ENCODE measurements at places on chromosomes 11 and 22.
A peak's percentile ranks its signal among the peaks of the same experiment; 100 is the strongest.

GRCh38 chr22:19679522-19680101 lies 34.7 kb upstream of the SEPTIN5 start:
- DNase-seq: peak; percentile 67

GRCh38 chr11:44116234-44116830 lies 20.9 kb downstream of the EXT2 start:
- DNase-seq: no peak

GRCh38 chr11:111542606-111543275 lies 2.2 kb downstream of the LAYN start:
- DNase-seq: no peak

- DNase-seq: no peak
These were observed 70.9 kb upstream of the OR5AK2 start for GRCh38 chr11:56917708-56918400.

DNA sequence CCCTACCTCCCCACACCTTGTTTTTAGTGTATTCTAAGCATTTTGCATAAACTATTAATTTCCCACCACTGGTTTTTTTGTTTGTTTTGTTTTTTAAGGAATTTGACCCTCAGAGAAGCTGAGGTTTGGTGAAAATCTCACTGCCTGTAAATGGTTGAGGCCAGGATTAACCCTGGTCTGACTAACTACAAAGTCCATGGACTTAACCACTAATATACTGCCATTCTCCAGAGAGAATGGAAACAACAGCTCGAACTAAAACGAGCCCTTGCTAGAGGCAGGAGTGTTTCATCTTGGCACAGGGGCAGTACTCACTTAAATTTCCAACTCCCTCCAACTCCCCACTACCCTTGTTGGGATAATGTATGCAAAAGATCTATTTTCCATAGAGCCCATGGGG lies 3.0 kb downstream of the CTNND1 start:
- DNase-seq: no peak

DNA sequence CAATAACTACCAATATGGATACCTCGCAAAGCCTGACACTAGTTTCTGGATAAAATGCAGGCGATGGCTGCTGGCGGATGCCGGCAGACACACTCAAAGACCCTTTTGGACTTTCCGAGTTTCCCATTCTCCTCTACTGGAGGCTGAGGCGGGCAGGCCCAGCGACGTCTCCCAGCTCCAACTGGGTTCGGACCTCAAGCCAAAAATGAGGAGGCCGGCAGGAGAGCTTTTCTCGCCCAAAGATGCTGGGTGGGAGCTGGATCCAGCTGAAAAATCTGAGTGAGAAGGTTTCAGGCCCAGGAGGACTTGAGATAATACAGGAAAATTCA lies 428 bp upstream of the FEZ1 start:
- no peak for DNase-seq

GRCh38 chr11:19419808-19420207 lies 179.1 kb upstream of the E2F8 start:
- DNase-seq: no peak

GRCh38 chr11:4680341-4680740 lies 17.3 kb downstream of the OR51E2 start:
- no peak for DNase-seq

DNA sequence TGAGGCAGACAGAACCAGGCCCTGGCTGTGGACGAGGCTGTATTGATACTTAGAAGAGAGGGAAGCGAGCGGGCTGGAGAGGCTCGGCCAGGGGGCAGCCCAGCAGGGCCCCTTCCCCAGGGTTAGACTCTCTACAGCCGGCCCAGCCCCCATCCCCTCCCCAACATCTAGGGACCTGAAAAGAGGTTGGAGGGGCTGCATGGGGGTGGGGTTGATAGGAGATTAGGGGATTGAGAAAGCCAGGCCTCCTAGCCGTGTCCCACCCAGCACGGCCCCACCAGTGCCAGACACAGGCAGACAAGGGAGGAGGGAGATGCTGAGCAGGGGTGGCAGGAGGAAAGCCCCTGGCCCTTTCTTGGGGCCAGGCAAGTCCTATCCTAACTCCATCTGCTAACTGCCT lies 5.7 kb downstream of the LSP1 start:
- no peak for DNase-seq

GRCh38 chr11:92457250-92457649 lies 232.6 kb downstream of the FAT3 start:
- DNase-seq: no peak

DNA sequence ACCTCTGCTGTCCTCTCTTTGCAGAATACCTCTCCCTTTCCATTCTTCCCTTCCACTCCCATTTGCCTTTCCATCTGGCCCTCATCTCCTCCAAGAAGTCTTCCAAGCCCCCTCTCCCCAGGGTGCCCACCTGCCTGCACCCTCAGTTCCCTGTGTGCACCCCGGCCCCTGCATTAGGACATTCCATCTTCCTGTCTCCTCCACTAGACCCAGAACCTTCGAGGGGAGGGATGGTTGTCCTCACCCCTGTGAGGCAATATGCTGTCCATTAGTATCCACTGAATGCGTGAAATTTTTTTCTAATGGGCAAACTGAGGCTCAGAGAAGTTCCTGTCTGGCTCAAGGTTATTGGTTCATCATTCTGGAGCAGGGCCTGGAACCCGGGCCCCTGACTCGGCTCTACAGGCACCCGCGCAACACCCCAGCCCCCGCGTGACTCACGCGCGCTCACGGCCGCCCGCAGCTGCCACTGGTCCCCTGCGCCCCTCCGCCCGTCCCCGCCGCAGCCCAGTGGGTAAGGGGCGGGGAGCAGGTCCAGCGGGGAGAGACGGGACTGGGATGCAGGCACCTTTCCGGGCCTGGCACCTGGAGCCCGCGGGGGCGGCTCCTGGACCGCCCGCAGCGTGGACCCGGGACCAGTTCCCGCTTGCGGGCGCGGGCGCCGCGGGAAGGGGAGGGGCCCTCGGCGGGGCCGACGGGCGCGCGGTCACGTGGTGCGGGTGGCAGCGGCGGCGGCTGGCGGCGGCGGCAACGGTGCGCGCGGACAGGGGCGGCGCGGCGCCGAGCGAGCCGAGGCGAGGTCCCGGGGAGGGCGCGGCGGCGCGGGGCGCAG lies 7.0 kb downstream of the SEPTIN3 start:
- DNase-seq: peak; percentile 62

DNA sequence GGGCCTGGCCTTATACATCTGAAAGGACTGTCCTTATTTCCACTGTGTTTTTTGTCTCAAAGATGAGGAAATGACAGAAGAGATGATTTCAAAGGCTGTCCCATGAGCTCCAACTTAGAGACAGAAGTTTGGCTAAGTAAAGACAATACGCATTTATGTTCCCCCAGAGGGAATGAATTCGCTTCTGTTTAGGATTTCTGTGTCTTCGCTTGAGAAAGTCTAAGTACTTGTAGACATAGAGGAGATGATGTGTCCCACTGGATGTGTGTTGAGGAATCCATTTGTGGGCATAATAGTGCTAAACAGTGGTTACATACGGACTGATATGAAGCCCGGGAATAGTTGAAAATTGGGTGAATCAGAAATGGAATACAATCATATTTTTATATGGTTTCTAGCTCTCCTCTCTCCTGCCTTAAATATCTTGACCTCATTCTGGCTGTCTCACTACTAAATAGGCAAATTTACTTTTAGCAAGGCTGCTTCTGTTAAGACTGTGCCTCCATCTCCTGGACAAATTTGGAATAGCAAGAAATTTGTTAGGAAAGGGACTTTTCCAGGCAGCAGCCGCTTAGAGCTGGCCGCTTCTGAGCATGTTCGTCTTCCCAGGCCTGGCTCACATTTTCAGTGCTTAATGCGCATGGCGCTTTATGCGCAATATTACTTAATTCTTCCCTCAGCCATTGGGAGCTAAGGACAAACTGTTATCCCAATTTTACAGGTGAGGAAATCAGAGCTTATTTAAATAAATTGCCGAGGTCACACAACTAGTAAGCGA lies 1.9 kb upstream of the PEX26 start:
- peak; percentile 38 for DNase-seq

DNA sequence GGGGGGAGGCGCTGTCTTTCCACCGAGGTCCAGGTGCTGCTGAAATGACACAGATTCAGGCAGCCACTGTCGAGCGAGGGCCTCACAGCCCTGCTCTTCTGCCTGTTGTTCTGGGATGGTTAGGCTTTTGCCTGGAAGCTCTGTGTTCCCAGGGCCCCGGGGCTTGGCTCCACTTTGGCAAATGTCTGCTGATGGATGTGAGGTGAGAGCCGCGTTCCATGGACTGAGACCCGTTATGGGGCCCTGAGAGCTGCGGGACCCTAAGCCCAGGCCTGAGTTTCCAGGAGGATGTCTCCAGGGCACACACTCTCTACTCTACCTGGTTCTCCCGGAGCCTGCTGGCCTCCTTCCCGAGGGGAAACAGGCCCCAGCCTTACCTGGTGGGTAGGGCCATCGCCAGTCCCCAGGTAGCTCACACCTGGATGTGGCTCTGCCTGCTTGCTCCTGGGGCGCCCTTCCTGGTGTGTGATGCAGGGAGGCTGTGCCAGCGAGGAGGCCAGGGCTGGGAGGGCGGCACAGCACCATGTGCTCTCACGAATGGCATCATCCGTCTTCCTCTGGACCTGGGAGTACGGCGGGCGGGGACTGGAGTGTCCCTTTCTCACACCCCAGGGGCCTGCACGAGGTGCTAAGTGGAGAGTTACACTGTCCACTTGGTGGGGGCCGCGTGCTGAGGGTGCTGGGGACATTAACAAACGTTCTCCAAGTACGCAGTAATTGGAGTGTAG lies 435.5 kb downstream of the TBC1D22A start:
- no peak for DNase-seq

DNA sequence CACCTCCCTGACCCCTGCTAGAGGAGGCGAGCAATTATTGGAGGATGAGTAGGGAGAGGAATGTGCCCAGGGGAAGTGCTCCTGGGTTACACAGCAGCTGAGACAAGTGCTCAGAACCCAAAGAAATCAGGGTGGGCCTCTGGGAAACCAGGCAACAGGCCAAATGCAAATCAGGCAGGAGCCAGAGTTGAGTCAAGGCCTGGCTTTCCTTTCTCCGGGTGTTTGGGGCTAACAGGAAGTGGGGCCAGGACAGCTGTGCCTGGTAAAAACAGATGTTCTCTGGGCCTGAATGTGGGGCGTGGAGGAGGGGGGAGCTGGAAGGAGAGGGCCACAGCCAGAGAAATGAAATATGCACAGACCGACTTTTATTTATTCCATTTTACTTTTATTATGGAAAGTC lies 22.0 kb downstream of the MFNG start:
- no peak for DNase-seq

DNA sequence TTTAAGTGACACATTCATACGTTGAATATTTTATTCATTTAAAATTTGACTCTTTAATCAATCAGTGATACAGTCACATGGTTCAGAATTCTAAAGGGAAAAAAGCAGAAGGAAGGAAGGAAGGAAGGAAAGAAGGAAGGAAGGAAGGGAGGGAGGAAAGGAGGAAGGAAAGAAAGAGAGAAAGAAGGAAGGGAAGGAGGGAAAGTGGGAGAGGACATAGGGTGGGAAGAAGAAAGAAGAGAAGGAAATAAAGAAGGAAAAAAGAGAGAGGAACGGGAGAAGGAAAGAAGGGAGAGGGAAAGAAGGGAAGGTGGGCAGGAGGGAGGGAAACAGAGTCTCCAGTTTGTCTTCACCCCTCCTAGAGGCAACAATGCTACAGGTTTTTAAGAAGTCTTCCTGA lies 518.6 kb downstream of the MIAT start:
- DNase-seq: no peak

GRCh38 chr11:17558025-17558780 lies 11.1 kb downstream of the OTOG start:
- no peak for DNase-seq

DNA sequence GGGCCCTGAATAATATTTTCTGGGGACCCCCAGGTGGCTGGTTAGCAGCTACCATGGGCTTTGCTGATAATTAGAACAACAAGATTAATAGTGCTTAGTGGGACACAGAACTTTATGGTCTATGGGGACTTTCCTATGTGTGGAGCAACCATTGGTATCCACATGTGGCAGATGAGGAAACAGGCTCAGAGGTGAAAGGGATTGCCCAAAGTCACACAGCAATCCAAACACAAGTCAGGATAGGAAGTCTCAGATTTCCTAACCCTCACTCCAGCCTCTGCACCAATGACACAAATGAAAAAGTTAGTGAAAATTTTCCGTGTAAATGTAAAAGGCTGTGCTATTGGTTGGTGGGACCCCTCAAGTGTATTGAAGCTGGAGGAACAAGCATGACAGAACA lies 15.3 kb upstream of the SLCO2B1 start:
- no peak for DNase-seq

GRCh38 chr11:35998634-35999033 lies 54.8 kb downstream of the LDLRAD3 start:
- no peak for DNase-seq

DNA sequence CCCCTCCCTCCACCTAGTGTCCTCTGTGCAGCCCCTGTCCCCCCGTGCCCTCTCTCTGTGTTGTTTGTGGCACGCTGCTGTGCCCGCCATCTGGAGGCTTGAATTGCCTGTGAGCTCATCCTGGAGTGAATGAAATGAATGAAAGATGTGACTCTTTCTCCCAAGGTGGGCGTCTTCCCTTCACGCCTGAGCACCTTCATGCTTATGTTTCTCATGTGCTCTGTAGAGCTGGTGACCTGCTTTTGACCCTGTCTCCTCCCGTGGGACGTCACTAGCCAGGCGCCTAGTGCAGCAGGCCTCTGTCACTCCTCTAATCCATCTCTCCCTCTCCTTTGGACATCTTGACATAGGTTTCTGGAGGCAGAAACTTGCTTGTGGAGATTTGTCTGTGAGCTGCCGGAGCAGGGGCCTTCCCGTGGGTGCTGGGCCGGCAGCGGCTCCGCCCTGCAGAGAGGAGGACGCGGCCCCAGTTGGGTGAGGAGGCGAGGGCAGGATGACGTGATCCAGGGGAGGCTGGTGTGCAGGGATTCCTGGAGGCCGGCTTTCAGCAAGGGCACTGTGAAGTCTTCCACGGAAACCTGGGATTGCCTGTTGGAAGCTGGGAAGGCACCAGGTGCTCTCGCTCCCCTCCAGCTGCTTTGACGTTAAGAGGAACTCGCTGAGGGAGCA lies 40.6 kb downstream of the MUC6 start:
- DNase-seq: no peak

DNA sequence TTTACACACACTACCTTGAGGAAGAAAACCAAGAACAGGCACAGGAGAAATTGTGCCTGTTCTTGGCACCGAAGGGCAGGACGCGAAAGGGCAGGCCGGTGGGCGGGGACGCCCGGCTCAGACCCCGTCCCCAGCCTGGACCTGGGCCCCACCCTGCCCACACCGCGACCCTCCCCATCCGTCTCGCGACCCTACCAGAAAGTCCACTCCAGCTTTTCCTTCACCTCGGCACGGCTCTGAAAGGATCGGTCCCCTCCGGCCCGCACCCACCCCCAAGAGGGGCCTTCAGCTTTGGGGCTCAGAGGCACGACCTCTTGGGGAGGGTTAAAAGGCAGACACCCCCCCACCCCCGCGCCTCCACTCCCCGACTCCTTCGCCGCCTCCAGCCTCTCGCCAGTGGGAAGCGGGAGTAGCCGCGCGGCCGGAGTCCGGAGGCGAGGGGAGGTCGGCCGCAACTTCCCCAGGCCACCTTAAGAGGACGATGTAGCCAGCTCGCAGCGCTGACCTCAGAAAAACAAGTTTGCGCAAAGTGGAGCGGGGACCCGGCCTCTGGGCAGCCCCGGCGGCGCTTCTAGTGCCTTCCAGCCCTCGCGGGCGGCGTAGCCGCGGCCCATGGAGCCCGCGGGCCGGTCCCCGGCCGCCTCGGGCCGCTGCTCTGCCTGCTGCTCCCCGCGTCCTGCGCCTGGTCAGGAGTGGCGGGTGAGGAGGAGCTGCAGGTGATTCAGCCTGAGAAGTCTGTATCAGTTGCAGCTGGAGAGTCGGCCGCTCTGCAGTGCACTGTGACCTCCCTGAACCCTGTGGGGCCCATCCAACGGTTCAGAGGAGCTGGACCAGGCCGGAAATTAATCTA lies 4.4 kb downstream of the SEC14L6 start:
- DNase-seq: no peak
